ENCODE measurements at places on chromosomes 12 and 14.

- no peak for DNase-seq
These were observed 3.9 kb downstream of the PPP4R3A start for GRCh38 chr14:91506226-91506625.

DNA sequence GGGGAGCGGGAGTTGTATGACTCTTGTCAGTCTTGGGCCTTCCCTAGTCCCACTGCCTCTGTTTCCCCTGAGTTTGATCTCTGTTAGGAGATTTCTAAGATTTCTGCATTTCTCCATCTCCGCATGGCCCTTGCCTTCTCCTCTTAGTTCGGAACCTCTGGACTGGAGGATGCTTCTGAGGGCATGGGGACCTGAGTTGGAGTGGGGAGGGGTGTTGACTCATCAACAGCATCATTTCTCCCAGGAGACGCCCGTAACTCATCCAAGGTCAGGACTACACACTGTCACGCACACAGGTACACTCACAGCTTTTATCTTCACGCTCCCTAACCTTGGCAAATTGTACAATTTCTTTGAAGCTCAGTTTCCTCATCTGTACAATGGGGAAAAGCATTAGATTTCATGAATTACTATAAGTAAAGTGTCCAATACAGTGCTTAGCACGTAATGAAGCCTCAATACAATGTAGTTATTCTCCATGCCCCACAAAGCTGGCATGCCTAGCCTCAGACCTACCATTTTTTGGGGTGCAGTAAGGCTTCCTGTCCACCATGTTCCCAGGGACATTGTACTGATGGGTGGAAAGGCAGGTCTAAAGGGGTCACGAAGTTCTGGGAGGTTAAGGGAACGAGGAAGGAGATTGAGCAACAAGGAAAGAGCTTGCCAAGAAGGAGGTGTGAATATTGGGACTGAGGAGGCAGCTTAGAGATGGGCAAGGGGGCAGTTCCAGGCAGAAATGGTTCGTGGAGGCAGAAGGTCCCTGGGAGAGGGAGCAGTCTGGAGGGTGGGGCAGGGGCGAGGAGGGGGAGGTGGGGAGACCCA, 600 bp upstream of the LAG3 start:
- DNase-seq, result no peak

- peak; percentile 61 for DNase-seq
These were observed 584 bp downstream of the VRK1 start for GRCh38 chr14:96797582-96798349.

- no peak for DNase-seq
These were observed 8.8 kb downstream of the TAMALIN start for GRCh38 chr12:52015532-52016041.

GRCh38 chr14:77208291-77208978, 26.8 kb downstream of the TMEM63C start:
- DNase-seq, result peak; percentile 48

DNA sequence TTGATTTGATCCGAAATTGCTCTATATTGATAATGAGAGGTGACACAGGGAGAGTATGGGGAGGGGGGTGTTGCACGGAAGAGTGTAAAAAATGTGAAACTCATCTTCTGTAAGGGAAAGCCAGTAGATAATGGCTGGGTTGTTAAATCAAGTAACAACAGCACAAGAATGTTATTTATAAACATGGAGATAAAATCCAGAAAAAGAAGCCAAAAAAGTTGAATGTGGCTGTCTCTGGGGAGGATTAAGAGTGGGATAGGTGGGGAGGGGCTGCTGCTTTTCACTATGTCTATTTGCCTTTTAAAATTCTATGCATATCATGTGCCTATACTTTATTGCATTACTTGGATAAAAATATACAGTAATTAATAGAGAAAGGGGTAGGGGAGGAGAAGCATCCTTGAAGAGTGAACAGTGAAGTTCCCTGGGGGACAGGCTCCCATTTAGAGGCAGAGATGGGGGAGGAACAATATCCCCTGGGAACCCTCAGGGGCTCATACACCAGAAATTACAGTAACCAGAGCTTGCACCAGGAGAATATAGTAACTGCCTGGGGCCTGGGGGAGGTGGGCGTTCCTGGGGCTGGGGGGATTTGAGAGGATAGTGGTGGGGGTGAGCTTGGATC, 39.2 kb upstream of the ANKRD9 start:
- no peak for DNase-seq

- no peak for DNase-seq
These were observed 23.5 kb upstream of the PPFIBP1 start for GRCh38 chr12:27500546-27500945.

- no peak for DNase-seq
These were observed 207.0 kb downstream of the NAV3 start for GRCh38 chr12:78037707-78038106.

DNA sequence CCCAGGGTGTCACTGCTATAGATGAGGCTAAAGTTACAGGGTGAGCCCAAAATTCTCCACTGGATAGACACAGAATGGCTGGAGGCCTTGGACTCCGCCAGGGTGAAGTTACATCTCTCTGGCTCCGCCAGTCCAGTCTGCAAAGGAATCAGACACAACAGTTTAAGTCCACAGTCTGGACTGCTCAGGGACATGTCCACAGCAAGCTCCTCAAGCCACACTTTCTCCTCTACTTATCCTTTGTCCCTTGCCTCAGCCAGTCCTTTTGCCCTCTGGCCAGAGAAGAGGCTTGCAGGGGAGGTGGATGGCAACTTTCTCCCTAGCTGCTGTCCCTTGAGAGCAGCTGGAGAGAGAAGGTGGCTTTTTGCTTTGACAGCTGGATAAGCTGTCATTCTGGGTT, 28.0 kb downstream of the PTPRB start:
- DNase-seq, result no peak

DNA sequence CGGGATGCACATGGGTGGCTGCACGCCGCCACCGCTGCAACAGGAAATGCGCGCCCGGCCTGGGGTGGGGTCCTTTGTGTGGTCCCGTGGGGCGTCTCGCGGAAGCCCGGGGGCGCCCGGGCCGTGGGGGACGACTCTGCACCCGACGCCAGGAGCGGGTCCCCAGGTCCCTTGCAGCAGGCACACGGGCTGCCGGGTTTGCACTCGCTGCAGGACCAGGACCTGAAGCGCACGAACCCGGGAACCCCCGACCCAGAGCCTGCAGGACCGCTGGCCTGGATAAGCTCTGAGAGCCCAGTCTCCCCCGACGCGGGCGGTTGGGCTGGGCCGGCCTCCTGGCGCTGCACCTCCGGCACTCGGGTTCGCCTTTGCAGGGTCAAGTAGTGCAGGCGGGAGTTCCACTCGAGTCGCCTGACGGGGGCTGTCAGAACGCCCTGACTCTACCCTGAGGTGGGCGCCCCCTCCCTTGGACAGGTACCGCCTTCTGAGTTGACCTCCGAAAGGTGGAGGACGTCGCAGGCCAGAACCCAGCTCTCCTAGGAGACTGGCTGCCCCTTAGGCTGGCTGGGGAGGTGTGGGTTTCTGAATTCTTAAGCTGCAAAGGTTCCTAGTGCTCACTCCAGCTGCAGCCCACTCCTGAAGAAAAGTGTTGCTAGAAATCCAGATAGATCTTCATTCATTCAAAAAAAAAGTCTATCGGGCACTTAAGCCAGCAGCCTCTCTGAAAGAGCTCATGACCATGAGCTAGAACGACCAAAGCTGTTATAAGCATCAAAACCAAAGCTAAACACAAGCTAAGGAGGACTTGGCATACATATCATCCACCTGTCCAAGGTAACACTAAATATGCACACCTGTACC, 68.0 kb downstream of the RNF34 start:
- DNase-seq, result no peak

GRCh38 chr14:67697006-67697405, 1.4 kb upstream of the RDH11 start:
- no peak for DNase-seq

- DNase-seq, result no peak
These were observed 468.7 kb upstream of the FLRT2 start for GRCh38 chr14:85061256-85061655.

GRCh38 chr14:85363358-85363757, 166.6 kb upstream of the FLRT2 start:
- DNase-seq, result no peak

- no peak for DNase-seq
These were observed 156.0 kb upstream of the ARHGAP5 start for GRCh38 chr14:31920989-31921650.

GRCh38 chr12:5518584-5519365, 86.9 kb downstream of the NTF3 start:
- DNase-seq, result no peak

All from hypothalamus (tissue), 51 donors.